Right lobe of liver (tissue), 6 donors: ENCODE measurements at places on chromosomes 2 and 18. TPM values are rescaled to one million over a fixed set of nuclear protein-coding genes. Genes with fewer than 3 reads are reported as not detected.

- no peak overlapping the region for H3K27ac ChIP-seq
- H3K36me3 ChIP-seq = no peaks in the 10 kb centered on the region
- peaks cover 7% of the 10 kb centered on the region for H3K4me1 ChIP-seq
- no peak for DNase-seq
- no peak overlapping the region for H3K4me3 ChIP-seq
- H3K27me3 ChIP-seq = no peaks in the 10 kb centered on the region
Observed at GRCh38 chr2:127392828-127393578, 5.2 kb upstream of the MAP3K2 start.

GRCh38 chr18:32910694-32911296 is 138.0 kb upstream of the KLHL14 start:
- H3K36me3 ChIP-seq = no peaks in the 10 kb centered on the region
- no peak overlapping the region for H3K27ac ChIP-seq
- no peak for DNase-seq
- no peak overlapping the region for H3K4me3 ChIP-seq
- no peaks in the 10 kb centered on the region for H3K27me3 ChIP-seq

GRCh38 chr2:119421741-119422140 is 9.9 kb upstream of the TMEM37 start:
- no peak overlapping the region for H3K27ac ChIP-seq
- H3K4me1 ChIP-seq = no peaks in the 10 kb centered on the region
- H3K27me3 ChIP-seq = no peaks in the 10 kb centered on the region

DNA sequence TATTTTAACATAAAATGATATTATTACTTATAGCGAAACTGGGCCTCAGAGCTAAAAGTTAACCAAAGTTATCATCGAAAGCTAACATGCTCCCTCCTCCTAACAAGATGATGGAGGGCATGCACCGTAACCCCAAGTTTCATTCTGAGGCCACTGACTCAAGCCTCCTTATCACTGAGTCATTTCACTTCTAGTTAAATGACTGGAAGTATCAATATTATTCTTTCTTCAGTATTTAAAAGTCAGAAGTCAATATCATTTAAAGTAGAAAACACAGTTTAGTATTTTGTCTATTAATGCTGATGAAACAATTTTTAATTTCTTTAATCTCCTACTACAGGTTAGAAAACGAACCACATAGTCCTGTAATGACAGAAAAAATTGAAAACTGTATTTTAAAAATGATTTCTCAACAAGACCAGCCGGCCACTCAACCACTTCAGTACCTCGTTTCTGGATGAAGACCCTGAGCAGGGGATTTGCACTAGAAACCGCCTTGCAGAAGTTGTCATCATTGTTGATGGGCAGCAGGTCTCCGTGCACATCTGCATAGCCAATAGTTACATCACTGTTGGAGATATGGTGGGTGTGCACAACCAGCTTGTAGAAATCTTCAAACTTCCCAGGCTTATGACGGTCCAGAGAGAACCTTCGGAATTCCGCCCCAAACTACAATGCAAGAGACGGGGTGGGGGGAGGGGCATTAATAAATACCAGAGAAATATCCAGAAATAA is 44.9 kb downstream of the PARD6G start:
- no peaks in the 10 kb centered on the region for H3K27me3 ChIP-seq
- no peaks in the 10 kb centered on the region for H3K4me1 ChIP-seq
- no peak for DNase-seq
- no peak overlapping the region for H3K27ac ChIP-seq

- no peaks in the 10 kb centered on the region for H3K27me3 ChIP-seq
- no peak overlapping the region for H3K4me3 ChIP-seq
- H3K4me1 ChIP-seq = no peaks in the 10 kb centered on the region
- no peaks in the 10 kb centered on the region for H3K36me3 ChIP-seq
Observed at GRCh38 chr2:43105586-43106558, 120.5 kb downstream of the ZFP36L2 start.

- H3K4me3 ChIP-seq = no peak overlapping the region
- no peak for DNase-seq
- no peaks in the 10 kb centered on the region for H3K27me3 ChIP-seq
Observed at GRCh38 chr2:133004623-133005022, 334.6 kb upstream of the LYPD1 start.

DNA sequence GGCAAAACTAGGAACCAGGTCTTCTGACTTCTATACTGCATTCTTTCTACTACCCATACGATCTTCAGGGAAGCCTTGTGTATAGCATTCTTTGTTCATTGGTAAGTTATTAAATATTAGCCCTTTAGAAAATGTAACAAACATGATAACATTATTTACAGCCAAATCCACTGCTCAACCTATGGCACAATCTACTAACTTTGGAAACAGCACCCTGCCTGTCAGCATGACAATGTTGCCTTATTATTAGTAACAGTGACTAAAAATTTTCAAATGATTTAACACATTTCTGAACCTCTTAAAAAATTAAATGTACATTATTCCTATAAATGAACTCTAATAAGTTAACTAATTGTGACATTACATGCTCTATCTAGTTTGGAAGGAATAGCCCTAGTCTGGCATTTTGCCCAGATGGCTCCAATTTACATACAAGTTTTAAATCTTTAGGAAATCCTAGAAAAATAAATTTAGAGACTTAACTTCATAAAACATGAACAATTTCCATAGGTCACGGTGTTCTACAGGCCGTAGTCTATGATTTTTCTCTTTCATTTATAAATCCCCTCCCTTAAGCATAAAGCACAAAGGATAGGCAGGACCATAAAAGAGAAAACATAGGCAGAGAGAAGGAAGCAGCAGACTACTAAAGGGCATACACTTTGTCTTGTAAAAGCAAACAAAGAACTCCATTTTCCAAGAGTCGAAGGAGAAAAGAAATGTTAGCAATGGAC is 33.7 kb downstream of the YES1 start:
- H3K27ac ChIP-seq = no peak overlapping the region
- H3K4me3 ChIP-seq = no peak overlapping the region
- no peaks in the 10 kb centered on the region for H3K36me3 ChIP-seq
- no peaks in the 10 kb centered on the region for H3K4me1 ChIP-seq
- H3K27me3 ChIP-seq = no peaks in the 10 kb centered on the region
- DNase-seq = no peak

- peaks cover 13% of the 10 kb centered on the region for H3K4me1 ChIP-seq
- no peak overlapping the region for H3K4me3 ChIP-seq
- DNase-seq = no peak
Observed at GRCh38 chr18:58309610-58310239, 265.7 kb downstream of the NEDD4L start.

DNA sequence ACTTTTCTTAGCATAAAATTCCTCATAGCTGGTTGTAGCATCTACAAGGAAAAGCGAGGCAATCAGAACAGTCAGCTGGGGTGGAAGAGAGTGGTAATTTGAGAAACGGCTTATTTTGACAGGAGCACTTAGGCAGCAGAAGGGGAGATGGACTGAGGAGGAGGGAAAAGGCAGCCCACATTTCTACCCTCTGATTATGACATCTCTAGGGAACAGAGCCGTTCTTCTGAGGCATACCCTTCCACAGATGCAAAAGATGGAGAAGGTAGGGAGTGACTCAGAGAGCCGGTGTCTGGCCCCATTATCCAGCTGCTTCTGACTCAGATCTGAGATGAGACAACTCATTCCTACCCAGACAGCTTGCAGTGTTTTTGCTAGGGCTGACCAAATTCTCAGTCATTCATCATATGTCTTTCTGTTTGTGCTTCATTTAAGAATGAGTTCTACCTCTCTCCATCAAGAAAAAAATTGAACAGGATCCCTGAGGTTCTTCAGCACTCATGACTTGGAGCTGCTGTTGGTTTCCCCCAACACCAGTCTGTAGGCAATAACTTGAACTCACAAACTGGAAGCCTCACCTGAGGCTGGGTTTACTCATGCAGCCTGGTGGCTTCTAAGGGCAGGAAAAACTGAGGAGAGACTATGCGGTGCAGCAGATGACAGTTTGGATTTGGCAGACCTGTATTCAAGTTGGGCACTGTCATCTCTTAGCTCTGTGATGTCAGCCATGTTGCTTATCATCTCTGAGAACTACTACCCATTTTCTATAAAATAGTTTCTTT is 15.9 kb upstream of the SEC11C start:
- H3K27me3 ChIP-seq = no peaks in the 10 kb centered on the region
- H3K4me1 ChIP-seq = no peaks in the 10 kb centered on the region
- no peak for DNase-seq

DNA sequence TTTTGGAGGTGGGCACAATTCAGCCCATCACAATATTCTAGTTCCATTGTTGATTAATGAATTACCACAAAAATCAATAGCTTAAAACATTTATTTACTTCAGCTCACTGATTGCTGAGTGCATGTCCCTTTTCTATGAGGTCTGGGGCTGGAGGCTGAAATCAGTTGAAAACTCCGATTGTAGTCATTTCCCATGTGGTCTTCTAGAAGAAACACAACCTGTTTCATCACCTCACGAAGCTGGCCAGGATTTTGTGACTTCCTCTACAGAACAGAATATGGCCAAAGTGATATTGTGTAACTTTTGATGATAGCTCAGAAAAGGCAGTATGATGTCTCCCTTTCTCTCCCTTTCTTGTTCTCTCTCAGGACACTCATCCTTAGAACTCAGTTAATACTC is 44.1 kb upstream of the CYRIA start:
- H3K4me3 ChIP-seq = no peak overlapping the region
- no peaks in the 10 kb centered on the region for H3K27me3 ChIP-seq
- no peaks in the 10 kb centered on the region for H3K36me3 ChIP-seq
- peaks cover 13% of the 10 kb centered on the region for H3K4me1 ChIP-seq
- H3K27ac ChIP-seq = no peak overlapping the region
- peak; percentile 51 for DNase-seq

DNA sequence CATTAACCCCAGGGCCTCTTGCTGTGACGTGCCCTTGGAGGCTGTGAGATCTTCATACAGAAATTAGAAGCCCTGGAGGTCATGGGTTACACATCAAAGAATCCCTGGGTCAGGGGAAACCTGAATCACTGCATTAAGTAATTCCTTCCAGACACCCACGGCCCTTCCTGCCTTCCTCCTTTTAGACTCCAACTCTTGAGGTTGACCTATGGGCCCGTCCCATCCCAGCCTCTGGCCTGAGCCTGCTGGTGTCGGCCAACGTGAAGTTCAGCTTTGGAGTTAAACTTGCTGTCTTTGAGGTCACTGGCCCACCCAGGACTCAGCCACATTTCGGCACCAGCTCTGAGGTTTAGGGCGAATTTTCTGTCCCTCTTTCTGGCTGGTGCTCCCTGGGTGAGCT is 198.3 kb downstream of the ACKR3 start:
- no peak overlapping the region for H3K4me3 ChIP-seq
- no peaks in the 10 kb centered on the region for H3K27me3 ChIP-seq
- no peak overlapping the region for H3K27ac ChIP-seq
- no peak for DNase-seq
- H3K4me1 ChIP-seq = no peaks in the 10 kb centered on the region
- no peaks in the 10 kb centered on the region for H3K36me3 ChIP-seq

DNA sequence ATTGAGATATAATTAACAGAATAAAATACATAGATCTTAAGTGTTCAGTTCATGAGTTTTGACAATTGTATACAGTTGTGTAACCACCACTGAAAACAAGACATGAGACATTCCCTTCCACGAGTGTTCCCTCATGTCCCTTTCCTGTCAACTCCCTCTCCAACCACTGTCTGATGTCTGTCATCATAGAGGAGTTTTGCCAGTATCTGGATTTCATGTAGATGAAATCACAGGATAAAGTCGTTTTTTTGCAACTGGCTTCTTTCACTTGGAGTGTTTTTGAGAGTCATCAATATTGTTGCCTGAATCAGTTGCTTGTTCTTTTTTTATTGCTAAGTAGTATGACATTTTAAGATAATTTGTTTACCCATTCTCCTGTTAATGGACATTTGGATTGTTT is 52.7 kb downstream of the RBMS1 start:
- no peak overlapping the region for H3K4me3 ChIP-seq
- no peak overlapping the region for H3K27ac ChIP-seq
- H3K36me3 ChIP-seq = no peaks in the 10 kb centered on the region
- DNase-seq = no peak
- H3K27me3 ChIP-seq = no peaks in the 10 kb centered on the region
- H3K4me1 ChIP-seq = no peaks in the 10 kb centered on the region

GRCh38 chr18:24995755-24996154 is 356.2 kb downstream of the ZNF521 start:
- H3K4me1 ChIP-seq = no peaks in the 10 kb centered on the region
- H3K27ac ChIP-seq = no peak overlapping the region
- H3K4me3 ChIP-seq = no peak overlapping the region
- no peaks in the 10 kb centered on the region for H3K27me3 ChIP-seq
- DNase-seq = no peak

- H3K4me3 ChIP-seq = no peak overlapping the region
- no peaks in the 10 kb centered on the region for H3K36me3 ChIP-seq
- H3K27me3 ChIP-seq = no peaks in the 10 kb centered on the region
- no peaks in the 10 kb centered on the region for H3K4me1 ChIP-seq
- no peak for DNase-seq
Observed at GRCh38 chr2:115183144-115183543, 740.7 kb downstream of the DPP10 start.

DNA sequence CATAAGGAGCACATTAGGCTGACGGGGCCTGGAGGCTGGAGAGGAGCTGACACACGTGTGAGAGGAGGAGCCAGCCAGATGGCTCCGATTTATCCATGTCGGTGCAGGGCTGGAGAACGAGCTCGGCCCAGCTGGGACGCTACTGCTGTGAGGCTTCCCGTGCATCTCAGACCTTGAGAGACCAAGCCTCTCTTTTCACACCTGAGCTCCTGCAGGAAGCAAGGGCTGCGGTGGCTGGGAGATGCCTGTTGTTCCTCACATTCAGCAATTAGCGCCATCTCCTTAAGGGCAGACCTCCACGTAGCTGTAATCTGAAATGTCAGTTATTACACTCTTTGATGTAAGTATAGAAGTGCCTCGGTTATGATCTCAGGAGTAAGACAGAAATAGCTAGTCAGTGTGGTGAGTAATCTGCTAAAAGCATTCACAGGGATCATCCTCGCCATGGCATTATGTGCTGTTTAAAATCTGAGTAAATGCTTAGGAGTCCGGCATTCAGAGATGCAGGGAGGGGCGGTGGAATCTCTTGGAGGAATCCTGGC is 107.9 kb downstream of the PRKCE start:
- no peaks in the 10 kb centered on the region for H3K4me1 ChIP-seq
- no peak overlapping the region for H3K27ac ChIP-seq
- no peaks in the 10 kb centered on the region for H3K27me3 ChIP-seq
- H3K4me3 ChIP-seq = no peak overlapping the region

- no peaks in the 10 kb centered on the region for H3K4me1 ChIP-seq
- no peak overlapping the region for H3K27ac ChIP-seq
- H3K4me3 ChIP-seq = no peak overlapping the region
- H3K27me3 ChIP-seq = no peaks in the 10 kb centered on the region
- no peak for DNase-seq
Observed at GRCh38 chr2:223880796-223881195, 43.4 kb upstream of the AP1S3 start.

- H3K4me1 ChIP-seq = no peaks in the 10 kb centered on the region
- peak overlapping the region; percentile 64 for H3K27ac ChIP-seq
- no peak overlapping the region for H3K4me3 ChIP-seq
- no peaks in the 10 kb centered on the region for H3K36me3 ChIP-seq
- H3K27me3 ChIP-seq = no peaks in the 10 kb centered on the region
- no peak for DNase-seq
Observed at GRCh38 chr2:61357681-61358080, 113.2 kb downstream of the USP34 start.

GRCh38 chr18:66523219-66523991 is 80.5 kb downstream of the CDH19 start:
- H3K27me3 ChIP-seq = no peaks in the 10 kb centered on the region
- no peak overlapping the region for H3K4me3 ChIP-seq
- no peak for DNase-seq

Gene AQP12A
- total RNA-seq = not detected

Gene MGAT4A
- 12.4 TPM for total RNA-seq

Gene COL6A3
- 4.5 TPM for total RNA-seq

Gene CCDC85A
- 0.14 TPM for total RNA-seq

Gene FECH
- 49.2 TPM for total RNA-seq

Gene CNRIP1
- total RNA-seq = 2.7 TPM

Gene SLC35F6
- 20.9 TPM for total RNA-seq

Gene ACTG2
- 0.39 TPM for total RNA-seq

Gene DSEL
- total RNA-seq = 5.3 TPM

Gene TFPI
- total RNA-seq = 157 TPM

Gene ACAA2
- 553 TPM for total RNA-seq
